Activated CD4-positive, alpha-beta T cell treated with anti-CD3 and anti-CD28 coated beads, Interleukin-2, amount 50 U/mL, for 48 hours (primary cell): ENCODE measurements at places on chromosomes 5 and 9.

DNA sequence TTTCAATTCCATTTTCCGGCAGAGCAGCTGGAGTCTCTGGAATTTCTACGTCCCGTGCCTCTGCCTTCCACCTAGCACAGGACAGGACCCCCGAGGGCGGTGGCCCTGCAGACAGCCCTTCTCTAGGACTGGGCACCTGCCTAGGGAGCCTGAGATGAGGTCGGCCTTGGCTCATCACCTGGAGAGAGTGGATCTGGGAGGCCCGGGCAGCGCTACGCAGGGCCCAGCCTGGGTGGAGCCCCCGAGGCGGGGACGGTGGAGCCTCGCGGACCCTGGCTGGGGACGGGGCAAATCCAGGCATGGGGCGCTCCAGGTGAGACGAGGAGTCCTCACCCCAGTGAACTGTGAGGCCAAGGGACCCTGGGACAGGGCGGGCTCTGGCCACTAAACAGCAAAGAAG lies 114.5 kb downstream of the MTRR start:
- no peak for DNase-seq

DNA sequence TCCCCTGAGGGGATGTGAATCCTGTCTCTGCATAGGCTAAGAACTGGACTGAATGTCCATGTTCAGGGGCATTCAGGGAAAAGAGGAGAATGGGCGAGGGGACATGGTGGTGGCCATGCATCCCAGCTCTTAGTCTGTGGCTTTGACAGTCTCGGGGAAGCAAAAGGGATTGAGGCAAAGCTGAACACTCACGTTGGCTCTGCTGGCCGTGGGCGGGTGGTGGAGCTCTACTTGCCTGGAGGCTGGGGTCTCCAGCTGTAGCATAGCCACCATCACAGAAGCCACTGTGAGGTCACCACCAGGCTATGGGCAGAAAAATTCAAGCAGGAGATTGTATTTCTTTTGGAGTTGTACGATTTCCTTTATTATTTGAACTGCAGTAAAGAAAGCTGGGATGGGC lies 4.1 kb downstream of the GARIN3 start:
- no peak for DNase-seq

DNA sequence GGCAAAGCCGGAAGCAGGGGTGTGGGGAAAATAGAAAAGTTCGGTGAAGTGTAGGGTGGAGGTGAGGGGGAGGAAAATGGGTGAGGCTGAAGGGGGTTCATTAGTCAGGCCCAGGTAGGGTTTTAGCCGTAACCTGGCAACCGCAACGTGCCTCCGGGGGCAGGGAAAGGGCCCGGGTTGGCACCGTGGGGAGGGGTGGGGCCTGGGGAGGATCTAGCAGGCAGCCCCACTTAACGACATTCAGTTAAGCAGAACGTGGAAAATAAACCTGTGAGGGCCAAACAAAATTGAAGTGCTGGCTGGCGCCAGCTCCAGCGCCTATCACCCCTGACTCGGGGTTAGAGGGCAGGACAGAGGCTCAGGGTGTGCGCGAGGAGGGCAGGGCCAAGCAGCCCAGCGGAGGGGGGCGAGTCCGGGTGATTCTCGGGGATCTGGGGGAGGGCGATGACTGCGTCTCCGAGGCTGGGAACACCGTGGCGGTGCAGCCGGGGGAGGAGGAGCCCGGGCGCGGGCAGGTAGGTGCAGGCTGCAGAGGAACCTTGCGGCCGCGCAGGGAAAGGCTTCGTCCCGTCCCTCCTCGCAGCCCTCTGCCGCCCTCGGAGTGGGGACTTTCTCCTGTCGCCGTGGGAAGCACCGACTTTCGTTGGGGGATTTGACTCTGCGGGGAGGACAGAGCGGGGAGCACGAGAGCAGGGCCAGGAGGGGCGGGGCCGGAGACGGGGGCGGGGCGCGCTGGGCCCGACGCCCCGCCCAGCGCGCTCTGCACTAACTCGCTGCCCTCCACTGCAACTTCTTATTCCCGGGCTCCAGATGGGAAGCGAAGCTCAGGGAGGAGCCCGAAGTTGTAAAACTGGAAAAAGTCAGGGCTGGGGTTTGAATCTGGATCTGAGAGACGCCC lies 5.1 kb downstream of the RGS14 start:
- peak; percentile 76 for DNase-seq

- DNase-seq = no peak
Observed at GRCh38 chr9:134886413-134886913, 5.9 kb downstream of the FCN2 start.

DNA sequence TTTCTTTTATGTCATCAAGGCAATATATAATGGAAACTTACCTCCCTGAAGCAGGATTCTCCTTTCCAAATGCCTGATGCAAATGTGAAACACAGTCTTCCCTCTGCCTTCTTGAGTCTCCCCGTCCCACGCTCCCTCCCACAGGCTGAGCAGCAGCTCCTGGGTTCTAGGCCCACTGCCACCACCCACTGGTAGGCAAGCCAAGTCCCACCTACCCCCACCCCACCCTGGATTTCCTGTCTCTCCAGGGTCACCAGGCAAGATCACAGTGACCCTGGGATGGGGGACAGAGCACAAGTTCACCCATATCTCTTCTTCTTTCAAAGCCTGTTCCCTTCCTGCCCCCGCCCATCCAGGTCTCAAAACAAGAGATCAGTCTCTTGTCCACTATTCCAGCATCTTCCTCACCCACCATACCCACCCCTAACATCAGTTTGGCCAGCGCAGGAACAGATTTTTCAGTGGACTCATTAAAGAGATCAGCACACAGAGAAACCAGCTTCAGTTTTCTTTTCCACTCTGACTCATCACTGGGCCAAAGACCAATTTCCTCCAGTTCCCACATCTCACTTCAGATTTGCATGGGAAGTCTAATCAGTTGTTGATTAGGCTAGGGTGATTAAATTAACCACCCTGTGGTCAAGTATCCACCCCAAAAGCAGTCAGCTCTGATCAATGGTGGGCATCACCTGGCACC lies 151.5 kb downstream of the ACTL7B start:
- no peak for DNase-seq
